ENCODE measurements at places on chromosomes 12 and 14. TPM values are rescaled to one million over a fixed set of nuclear protein-coding genes. Genes with fewer than 3 reads are reported as not detected.

The KIF26A gene
- total RNA-seq, result 4.4 TPM

The ARL1 gene
- 64.9 TPM for total RNA-seq

GRCh38 chr12:48995086-48995879 lies 3.9 kb downstream of the DDN start:
- DNase-seq, result peak; percentile 48

DNA sequence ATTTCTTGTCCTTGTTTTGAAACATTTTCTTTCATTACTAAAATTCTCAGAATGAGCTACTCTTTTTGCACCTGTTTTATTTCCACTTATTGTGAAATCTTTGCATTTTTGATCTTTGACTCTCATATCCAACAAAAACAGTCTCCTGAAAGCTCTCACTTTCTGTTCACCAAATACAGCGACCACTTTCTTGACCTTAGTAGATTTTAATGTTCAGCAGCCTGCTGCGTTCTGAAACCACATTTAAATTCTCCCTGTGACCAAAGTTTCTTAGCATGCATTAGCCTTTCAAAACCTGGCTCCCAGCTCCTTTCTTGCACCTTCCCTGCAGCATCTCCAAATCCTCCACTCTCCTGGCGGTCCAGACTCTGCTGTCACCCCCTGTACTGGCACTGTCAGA lies 404.4 kb upstream of the PDE3A start:
- no peak for DNase-seq

DNA sequence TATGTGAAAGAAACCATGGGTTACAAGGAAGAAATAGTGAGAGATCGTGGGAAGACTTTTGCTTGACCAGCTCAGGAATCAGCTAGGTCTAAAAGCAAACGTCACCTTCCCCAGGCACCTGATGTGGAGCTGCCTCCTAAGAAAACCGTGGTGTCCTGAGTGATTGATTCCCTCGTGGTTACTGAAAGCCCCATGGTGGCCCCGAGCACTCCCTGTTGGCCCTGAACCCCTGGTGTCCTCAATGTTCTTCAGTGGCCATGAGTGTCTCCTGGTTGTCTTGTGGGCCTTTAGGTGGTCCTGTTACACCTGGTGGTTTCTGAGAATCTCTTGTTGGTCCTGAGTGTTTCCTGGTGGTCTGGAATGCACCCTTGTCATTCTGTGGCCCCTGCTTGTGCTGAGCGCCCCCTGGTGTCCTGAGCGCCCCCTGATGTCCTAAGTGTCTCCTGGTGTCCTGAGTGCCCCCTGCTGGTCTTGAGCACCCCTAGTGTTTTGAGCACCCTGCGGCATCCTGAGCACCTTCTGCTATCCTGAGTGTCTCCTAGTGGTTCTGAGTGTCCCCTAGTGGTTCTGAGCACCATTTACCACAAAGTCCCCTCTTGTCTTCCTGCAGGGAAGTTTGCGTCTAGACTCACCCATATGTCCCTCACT lies 518.7 kb downstream of the TMEM121 start:
- peak; percentile 2 for DNase-seq

GRCh38 chr14:104822821-104823615 lies 22.1 kb downstream of the ZBTB42 start:
- DNase-seq, result no peak

DNA sequence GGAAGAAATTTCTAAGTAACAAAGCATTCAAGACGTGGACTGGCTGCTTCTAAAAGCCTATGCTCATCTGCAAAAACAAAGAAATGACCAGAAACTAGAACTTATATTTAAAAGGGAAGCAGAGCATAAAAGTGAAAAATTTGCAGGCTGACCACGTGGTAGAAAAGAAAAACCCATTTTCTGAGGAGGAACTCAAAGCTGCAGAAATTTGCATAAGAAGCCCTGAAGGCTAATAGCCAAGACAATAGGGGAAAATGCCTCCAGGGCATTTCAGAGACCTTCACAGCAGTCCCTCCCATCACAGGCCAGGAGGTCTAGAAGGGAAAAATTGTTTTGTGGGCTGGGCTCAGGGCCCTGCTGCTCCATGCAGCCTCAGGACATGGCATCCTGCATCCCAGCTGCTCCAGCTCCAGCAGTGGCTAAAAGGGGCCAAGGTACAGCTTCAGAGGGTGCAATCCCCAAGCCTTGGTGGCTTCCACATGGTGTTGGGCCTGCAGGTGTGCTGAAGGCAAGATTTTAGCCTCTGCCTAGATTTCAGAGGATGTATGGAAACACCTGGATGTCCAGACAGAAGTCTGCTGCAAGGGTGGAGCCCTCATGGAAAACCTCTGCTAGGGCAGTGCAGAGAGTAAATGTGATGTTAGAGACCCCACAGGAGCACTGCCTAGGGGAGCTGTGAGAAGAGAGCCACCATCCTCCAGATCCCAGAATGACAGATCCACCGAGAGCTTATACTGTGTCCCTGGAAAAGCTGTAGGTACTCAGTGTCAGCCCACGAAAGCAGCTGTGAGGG lies 55.5 kb downstream of the CHGA start:
- DNase-seq, result no peak

DNA sequence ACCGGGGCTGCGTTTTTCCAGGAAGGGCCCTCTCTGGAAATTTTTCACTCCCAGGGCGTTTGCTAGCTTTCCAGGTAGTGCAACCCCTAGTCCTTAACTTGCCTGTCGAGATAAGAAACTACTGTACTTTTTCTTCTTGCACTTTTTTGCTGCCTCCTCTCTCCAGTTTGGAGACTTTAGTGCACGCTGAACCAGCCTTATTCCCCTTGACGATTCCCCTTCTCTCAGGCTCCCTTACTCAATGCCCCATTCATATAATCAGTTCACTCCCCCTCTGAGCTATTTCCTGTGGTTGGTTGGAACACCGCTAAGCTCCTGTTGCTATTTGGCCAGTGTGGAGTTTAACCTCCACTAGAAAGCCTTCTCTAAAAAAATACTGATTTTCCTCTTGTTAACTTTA lies 682 bp downstream of the CREBL2 start:
- no peak for DNase-seq

GRCh38 chr14:101123618-101124510 lies 220.3 kb upstream of the RTL1 start:
- DNase-seq, result no peak

DNA sequence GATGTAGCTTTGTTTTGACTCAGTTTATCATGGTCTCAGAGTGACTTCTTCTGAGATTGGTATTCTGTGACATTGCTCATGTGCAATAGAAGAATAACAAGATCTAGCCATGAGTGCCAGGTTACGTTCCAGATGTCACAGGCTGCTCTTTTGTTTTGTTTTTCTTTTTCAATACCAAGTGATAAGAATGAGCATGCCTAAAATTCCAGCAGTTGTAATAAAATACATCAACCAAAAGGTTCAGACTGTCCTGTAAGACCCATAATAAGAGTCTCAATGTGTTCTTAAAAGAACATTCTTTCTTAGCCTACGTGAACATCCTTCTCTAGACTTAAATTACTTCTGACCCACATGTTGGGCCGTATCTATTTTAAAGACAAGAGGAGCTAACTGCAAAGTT lies 669.2 kb downstream of the DIO2 start:
- no peak for DNase-seq

GRCh38 chr14:69013943-69014782 lies 35.1 kb upstream of the ACTN1 start:
- no peak for DNase-seq

DNA sequence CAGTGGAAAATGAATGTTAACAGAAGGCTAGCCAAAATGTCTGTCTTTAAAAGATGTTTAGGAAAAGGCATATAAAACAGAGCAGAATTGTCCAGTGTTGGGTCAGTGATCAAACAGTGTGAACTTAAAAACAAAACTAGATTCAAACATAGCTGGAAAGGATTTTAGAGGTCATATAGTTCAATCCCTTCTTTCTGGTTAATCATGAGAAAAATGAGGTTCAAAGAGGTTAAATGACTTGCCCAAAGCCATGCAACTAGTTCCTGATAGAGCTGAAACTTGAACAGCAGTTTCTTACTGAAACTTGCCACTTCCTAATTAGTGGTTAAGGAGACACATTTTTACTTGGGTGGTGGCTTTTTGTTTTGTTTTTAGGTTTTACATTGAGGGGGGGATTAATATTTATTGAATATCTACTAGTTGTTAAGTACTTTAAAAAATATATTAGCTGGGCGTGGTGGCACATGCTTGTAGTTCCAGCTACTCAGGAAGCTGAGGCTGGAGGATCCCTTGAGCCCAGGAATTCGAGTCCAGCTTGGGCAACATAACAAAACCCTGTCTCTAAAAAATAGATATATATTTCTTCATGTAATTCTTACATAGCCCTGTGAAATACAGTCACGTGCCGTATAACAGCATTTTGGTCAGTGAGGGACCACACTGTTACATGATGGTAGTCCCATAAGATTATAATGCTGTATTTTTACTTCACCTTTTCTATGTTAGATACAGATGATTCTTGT lies 20.4 kb downstream of the ACVR1B start:
- no peak for DNase-seq
